Stimulated activated CD4-positive, alpha-beta T cell treated with anti-CD3 and anti-CD28 coated beads, Interleukin-2, amount 100 ng/mL, for 4 hours (primary cell): ENCODE measurements at places on chromosomes 16 and 17.

GRCh38 chr16:82638095-82638798 is 11.5 kb downstream of the CDH13 start:
- DNase-seq, result no peak

DNA sequence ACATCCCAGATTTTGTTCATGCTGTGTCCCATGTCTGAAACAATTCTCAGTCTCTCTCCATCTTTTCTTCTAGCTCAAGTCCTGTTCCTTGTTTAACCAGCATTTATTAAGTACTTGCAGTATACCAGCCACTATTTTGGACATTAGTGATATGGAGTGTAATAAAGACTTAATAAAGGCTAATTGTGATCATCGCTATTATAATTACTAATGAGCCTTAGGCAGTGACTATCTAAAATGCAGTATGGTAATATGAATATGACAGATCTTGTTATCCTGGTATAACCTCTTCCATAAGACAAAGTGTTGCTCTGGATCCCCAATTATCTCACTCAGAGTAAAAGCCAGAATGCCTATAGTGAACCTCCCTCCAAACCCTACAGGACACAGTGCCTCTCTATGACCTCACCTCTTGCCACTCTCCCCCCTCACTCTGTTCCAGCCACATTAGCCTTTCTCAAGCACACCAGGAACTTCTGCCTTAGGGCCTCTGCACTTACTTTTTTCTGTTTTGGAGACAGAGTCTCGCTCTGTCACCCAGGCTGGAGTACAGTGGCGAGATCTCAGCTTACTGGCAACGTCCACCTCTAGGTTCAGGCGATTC is 1.8 kb upstream of the FLOT2 start:
- no peak for DNase-seq

GRCh38 chr16:77469634-77470033 is 34.8 kb upstream of the ADAMTS18 start:
- no peak for DNase-seq

- DNase-seq, result no peak
Measured at GRCh38 chr17:17790637-17791464, 45.9 kb downstream of the SREBF1 start.

DNA sequence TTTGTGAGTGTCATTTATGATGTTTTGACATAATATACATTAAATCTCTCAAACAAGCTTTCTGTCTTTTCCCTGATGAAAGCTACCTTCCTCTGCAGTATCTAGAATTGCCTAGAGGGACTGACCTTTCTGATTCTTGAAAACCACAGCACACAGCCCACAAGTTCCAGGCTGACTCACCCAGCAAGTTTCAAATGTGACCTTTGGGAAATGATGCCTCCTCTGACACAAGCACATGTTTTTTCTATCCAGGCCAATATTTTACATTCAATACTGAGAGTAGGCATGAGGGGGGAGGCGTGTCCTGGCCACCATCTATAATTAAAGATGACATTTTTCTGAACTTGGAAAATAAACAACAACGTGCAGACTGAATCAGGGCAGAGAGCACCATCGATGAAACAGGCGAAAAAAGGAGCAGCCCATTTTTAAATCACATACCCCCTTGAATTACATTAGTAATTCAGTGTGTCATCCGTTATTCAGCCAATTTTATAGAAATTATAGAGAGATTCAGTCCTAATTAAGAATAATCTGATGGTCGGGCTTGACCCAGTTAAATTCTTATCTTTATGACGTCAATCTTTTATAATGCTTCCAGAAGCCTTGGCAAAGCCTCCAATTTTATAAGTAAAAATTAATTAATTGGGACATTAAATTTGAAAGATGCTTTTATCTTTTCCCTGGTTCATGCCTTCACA is 292.6 kb upstream of the CDH11 start:
- no peak for DNase-seq

DNA sequence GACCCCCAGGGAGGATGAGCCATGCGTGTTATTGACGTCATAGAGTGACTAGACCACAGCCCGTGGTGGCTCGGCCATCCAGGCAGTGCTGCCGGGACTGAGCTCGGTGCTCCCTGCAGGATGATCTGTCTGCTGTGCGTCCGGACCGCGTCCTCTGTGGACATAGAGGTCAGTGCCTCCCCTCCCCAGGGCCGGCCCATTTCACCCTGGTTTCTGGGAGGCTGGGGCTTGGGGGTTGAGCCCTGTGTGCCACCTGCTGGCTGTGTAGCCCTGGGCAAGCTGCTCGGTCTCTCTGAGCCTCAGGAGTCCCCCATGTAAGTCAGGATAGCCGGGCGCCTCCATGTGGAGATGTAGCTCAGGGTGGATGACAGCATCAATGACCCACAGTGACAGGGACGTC is 8.3 kb downstream of the TSC2 start:
- DNase-seq, result no peak

DNA sequence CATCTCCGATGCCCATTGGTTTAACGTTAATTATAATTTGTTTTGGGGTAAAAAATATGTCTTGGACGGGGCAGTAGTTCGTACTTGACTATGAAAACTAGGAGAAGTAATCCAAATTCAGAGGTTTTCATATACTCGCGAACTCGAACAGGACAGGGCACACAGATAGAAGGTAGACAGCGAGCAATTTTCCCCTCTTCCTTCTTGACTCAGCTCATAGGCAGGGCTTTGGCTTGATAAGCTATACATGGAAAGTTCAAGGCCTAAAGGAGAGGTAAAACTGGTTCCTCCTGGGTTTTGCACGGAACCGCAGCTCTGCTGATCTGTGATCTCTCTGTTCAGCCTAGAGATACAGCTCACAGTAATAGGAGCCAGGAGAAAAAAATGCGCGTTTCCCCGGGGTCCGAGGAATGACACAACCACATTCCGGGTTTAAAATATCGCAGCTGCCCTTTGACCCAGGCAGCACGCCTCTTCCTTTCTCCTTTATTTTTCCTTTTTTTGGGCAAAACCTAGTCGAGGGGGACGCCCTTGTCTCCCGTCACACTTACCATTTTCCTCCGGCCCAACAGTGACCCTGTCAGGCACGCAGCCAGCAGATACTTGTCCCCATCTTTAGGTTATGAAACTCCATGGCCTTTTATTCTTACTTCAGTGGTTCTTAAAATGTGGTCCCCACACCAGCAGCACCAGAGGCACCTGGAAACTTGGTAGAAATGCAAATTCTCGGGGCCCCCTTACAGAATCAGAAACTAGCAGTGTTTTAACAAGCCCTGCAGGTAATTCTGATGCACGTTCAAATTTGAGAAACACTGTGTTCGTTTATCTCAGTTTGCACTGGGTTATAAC is 1.7 kb upstream of the LASP1 start:
- no peak for DNase-seq

DNA sequence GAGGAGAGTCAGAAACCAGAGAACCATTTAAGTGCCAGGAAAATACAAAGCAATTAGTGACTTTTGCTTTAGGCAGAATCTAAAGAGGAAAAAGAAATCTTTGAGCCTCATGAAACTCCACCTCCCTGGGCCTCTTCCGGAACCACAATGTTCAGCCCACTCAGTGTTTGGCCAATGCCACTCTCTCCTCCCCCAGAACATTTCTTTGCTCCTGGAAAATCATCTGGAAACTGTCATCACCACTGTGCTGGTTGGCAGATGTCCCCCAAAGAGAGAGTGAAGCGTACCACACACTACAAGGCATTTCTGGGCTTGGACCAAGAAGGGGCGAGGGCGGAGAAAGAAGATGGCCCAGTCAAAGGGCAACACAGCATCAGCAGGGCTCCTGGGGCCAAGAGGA is 7.1 kb upstream of the SOX9 start:
- DNase-seq, result no peak

DNA sequence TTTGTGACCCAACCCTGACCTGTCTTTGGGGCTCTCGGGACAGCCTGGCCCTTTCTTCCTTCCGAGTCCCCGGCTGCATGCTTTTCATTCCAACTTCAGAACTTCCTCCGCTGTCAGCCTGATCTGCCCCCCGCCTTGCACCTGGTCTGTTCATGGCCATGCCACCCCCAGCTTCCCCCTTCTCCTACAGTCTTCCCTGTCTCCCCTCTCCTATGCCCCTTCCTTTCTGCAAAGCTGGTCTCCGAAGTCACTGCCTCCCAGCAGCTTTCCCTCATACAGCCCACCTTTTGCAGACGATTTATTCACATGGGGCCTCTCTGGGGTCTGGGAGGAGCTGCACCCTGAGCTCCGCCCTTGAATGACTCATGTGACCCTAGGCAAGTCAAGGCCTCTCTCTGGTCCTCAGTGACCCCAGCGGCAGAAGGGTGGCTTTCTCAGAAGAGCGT is 47.1 kb upstream of the SDK2 start:
- no peak for DNase-seq

DNA sequence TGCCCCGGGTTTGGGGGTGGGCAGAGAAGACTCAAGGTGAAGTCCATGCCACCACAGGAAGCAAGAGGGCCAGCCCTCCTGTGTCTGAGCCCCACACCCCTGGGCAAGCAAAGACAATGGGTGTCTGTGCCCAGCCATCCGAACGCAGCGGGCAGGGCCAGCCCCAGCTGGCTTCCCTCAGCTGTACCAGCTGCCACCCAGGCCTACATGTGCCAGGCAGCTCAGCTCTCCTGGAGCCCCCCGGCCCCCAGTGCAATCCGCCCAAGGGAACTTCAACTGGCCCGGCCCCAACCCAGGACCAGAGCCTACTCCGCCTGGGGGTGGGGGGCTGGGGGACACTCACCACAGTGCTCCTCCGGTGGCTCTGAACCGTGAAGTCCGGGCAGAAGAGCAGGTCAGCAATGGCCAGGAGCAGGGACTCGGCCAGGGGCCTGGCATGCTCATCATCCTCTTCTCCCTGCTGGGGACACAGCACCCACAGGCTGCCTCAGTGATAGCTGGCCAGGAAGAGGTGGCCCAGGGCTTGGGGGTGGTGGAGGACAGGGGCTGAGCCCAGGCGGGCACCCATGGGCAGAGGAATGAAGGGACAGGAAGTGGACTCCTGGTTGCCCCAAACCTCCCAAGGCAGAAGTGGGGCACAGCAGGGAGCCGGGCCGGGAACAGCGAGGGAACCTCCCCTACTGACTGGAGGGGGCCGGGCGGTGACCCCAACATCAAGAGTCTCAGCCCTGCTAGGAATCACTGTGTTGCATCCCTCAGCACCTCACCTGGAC is 9.8 kb downstream of the HID1 start:
- no peak for DNase-seq

DNA sequence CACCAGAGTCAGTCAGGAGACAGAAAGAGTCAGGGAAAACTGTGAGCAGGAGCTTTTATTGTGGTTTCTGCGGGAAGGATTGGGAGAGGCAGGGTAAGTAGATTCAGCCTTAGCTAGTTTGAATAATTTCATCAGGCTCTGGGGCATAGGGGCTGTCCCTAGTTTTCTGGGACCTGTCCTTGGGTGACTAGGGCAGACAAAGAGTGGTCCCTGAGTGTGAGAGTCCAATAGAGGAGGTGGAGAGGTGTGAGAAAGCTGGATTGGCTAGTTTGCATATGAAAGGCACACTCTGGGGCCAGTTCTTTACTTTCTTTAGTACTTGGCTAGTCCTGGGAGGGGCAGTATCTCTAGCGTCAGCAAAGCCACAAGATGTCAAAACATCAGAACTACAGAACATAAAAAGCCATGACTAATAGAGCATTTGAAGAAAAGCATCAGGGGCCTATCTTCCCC is 255.6 kb downstream of the HS3ST3A1 start:
- DNase-seq, result no peak

GRCh38 chr17:19369846-19370492 is 7.4 kb upstream of the B9D1 start:
- DNase-seq, result no peak

DNA sequence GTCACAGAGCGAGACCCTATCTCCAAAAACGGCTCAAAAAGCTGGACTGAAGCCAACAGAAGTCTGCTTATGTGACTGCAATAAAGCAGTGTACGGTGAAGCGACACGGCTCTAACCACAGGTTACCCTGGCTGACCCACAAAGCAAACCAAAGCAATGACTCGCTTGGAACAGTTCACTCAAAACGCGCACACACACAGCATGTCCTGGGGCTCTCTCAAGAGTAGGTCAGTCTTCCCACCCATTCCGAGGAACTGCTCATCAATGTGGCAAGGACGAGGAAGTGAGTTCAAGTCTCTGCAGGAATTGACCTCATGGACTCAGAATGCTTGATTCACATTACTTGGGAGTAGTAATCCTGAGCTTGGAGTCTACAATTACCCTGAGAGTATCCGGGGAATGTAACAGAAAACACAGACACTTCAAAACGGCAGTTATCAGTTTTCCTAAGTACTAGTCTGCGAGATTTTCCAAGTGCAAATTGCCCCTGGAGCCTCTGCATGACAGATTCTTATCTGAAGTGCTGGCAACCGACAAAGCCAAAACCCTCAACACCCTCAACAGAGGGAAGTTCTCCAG is 25.4 kb downstream of the PELP1 start:
- DNase-seq, result no peak

DNA sequence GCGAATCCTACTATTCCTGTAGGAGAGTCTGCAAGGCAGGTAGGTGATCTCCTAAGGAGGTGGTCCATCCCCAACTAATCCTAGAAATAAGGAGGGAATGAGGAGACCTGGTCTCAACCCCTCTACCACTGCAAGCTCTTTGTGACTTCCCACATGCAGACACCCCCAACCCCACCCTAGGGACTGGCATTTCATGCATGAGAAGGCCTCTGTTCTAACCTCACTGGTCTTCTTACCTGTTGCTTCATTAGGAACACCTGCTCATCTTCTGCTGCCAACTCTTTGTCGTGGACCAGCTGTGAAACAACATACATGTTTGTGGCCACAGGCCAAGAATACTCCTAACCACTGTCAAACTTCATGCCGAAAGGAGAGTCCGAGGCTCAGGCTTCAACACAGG is 22.6 kb downstream of the DYNC1LI2 start:
- no peak for DNase-seq

DNA sequence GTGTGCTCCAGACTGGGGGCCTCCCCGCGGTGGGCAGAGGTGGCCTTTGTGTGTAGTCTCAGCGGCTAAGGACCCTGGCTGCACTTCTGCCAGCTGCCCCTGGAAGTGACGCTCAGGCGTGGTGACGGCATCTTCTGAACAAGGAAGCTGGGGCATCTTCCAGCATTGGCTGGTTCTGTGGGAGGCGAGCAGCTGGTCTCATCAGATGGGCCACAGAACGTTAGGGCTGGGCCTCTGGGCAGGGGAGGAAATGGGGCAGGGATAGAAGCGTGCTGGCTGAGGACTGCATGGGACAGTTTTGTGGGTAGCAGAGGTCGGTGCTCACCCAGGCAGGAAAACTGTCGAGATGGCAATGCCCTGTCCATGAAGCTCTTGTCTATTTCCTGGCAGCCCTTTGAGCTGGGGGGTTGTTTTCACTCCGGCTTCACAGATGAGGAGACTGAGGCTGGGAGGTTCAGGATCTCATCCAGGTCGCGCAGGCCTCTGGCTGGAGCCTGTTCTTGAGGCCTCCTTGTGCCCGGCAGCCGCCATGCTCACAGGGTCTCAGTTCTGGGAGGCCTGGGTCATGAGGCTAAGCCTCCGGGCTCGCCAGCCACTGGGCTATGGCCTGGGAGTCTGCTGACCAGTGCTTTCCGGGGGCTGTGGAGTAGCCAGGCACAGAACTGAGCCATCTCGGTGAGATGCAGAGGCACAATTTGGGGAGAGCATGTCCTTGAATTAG is 16.3 kb downstream of the IRF8 start:
- no peak for DNase-seq
